Cerebellar cortex (tissue), 1 donor: ENCODE measurements at places on chromosomes 3 and 15.

- peak; percentile 89 for DNase-seq
Observed at GRCh38 chr15:20358066-20358778, 183.4 kb downstream of the GOLGA6L6 start.

DNA sequence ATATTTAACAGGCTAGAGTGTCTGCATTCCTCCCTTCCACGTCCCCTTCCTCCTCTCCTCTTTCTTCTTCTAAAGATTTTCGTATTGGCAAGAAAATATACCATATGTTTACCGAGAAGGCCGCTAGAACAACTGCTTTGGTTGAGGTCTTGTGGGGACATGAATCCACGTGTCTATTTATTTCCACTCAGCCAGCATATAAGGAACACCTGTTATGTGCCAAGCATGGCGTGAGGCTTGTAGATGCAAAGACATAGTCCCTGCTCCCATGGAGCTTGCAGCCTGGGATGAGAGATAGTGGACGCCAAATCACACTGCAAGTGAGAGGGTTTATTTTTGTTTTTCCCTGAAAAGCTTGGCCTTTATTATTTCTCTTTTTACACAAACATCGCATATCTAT is 57.1 kb downstream of the SLC7A14 start:
- DNase-seq, result peak; percentile 79

- no peak for DNase-seq
Observed at GRCh38 chr15:63353887-63354286, 27.8 kb downstream of the CA12 start.

DNA sequence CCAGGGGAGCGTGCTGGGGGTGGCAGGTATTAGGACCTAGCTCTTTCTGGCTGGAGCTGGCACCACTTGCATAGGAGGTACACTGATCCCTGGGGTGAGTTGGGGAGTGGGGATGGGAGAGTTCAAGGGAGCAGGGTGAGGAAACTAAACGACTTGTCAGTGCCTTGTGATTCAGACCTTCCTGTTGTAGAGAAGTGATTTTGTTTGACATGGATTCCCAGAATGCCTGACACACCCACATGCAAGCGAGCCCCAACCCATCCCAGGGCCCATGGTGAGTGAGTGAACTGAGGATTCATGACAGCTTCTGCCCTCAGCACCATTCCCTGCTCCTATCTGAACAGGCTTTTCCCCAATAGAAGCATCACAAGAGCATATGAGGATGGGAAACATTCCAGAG is 15.6 kb upstream of the UBE2Q2 start:
- DNase-seq, result no peak

DNA sequence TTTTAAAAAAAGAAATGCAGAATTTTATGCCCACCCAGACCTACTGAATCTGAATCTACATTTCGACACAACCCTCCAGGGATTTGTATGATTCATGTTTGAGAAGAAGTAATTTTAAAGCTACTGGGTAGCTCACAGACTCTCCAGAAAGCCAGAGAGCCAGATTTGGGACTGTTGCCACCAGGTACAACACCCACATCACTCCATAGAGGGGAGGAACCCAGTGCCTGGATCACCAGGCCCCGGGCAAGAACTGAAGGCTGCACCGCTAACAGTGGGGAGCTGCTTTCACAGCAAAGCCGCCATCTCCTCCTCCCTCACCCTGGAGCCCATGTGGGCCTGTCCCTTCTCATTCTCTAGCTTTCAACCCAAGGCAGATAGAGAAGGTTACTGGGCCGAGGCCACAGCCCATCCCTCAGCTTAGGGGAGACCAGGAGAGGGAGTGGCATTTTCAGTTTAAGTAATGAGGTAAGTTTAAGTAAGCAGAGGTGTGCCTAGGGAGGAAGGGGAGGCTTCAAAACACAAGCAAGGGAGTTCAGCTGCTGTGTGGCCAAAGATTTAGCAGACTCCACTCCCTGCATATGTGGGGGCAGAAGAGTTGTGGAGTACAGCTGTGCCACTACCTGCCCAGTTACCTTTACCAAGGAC is 109.8 kb downstream of the IL12A start:
- no peak for DNase-seq

- no peak for DNase-seq
Observed at GRCh38 chr15:88776646-88777045, 26.6 kb upstream of the ACAN start.

DNA sequence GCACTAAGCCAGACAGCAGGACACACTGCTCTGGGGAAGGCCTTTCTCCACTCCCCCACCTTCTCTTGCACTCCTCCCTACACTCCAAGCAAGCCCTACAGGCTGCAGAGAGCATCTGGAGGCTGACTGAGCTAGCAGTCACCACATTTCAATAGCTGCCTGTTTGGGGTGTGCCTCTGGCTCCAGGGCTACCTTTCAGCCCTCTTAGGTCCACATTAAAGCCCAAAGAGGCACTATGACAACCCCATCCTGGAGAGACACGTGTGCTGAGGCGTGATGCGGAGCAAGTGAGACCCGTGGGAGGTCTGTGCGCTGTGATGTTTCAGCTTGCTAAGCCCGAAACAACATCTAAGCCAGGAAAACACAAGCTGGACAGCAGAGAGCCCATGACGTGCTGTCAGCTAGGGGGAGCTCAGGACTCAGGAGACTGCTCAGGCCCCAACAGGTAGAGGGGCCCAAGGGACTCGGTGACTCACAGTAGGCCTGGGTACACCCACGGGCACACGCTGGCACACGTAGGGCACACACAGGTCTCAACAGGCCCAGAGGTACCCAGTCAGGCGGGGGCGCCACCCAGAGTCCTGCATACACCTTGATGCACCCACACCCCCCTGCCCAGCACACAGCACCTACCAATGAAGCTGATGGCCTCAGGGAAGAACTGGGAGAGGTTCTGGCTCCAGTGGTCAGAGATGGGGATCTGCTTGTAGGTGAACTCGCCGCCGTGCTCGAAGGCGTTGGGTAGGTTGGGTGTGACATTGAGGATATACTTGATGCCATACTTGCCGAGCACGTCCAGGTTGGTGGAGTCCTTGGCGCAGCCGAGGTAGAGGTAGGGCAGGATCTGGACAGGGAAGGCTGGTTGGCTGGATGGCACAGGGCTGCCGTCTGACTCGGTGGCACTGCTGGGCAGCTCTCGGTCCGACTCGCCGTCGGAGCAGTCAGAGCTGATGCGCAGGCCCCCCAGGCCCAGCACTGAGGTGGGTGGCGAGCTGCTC is 2.8 kb downstream of the DUSP7 start:
- peak; percentile 56 for DNase-seq

- no peak for DNase-seq
Observed at GRCh38 chr15:41443275-41443674, 26.4 kb downstream of the RTF1 start.

GRCh38 chr3:61226166-61226686 is 25.0 kb downstream of the FHIT start:
- DNase-seq, result no peak

GRCh38 chr3:82384181-82384580 is 622.7 kb upstream of the GBE1 start:
- DNase-seq, result no peak

DNA sequence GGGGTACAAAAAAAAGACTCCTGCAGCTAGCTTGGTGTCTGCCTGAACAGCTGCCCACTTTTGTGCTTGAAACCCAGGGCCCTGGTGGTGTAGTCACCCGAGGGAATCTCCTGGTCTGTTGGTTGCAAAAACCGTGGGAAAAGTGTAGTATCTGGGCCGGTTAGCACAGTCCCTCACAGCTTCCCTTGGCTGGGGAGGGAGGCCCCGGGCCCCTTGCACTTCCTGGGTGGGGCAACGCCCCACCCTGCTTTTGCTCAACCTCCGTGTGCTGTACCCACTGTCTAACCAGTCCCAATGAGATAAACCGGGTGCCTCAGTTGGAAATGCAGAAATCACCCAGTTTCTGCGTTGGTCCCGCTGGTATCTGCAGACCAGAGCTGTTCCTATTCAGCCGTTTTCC is 211.7 kb upstream of the ZPLD1 start:
- DNase-seq, result no peak

DNA sequence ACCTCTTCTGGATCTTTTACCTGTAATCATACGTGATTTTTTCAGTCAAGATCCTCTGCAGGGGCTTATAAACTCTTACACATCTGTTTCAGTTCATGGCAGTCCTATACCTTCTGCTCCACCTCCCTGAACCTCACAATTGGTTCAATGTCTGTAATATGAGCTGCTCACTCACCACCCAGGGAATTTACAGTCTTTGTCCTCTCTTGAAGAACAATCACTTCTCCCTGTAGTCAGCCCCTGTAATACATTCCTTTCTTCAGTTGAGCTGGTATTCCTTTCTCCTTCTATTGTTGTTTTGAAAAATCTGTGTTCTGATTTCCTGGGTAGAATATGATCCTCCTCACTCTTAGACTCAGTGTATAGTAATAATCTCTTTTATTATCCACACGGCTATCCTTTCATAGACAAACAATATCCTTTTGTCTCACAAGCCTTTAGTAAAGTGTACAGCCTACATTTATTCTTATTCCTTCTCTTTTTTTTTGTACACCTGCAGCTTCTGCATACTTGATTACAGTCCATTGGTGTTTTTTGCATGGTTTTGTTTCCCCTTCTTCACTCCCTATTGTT is 101.8 kb downstream of the NECTIN3 start:
- DNase-seq, result no peak

- peak; percentile 29 for DNase-seq
Observed at GRCh38 chr3:168847291-168847883, 751.7 kb upstream of the GOLIM4 start.
